AG04449 (cell line): ENCODE measurements at places on chromosomes 3 and 15.
A peak's percentile ranks its signal among the peaks of the same experiment; 100 is the strongest.

DNA sequence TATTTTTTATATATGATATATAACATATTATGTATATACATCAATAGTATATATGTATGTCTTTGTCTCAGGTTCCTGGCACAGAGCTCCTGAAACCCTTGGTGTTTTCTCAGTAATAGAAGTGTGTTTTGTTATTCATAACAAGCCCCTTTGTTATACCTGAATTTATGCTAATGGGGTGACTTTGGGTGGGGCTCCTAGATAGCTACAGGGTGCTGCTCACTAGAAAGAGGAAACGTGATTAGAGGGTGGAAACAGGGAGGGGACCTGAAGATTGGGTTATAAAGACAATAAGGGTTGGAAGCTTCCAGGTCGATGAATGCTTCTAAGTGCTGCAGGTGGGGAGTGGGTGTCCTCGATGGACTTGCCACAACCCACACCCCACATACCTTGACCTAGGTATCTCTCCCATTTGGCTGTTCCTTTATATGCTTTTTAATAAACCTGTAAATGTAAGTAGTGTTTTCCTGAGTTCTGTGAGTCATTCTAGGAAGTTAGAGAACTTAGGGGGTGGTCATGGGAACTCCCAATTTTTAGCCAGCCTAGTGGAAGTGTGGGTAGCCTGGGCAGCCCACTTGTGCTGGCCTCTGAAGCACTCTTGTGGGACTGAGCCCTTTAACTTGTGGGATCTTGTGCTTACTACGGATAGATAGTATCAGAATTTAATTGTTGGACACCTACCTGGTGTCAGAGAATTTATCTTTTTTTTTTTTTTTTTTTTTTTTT, 36.9 kb upstream of the C15orf39 start:
- no peak for DNase-seq

DNA sequence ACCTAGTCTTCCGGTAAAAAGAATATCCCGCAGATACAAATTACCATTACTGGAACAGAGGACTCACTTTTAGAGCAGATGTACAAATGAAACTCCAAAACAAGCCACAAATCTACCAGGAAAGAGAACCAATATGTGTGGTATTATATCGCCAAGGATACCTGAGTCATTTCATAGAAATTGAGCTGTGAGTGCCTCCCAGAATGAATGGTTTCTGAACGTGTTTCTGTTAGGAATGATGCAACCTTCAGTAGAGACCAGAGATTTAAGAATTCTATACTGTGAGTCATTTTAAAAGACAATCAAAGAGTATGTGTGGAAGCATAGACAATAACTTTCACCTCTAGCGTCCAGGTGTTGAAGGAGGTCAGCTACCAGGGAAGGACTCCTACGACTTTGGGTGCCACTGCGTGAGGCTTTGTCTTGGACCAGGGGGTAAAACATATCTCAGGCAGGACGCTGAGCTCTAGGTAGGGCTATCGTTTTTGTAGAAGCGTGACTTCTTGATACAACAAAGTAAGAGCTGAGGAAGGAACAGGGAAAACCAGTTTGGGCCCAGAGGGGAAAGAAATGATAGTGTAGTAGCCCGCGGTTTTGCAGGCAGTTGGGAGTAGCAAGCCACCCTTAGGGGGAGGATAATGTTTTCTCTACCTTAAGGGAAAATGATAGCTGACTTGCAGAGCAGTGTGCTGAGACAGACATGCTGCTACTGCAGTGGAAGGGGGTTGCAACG, 210.4 kb downstream of the TP63 start:
- peak; percentile 47 for DNase-seq

GRCh38 chr15:92714077-92714476, 58.5 kb upstream of the FAM174B start:
- no peak for DNase-seq

DNA sequence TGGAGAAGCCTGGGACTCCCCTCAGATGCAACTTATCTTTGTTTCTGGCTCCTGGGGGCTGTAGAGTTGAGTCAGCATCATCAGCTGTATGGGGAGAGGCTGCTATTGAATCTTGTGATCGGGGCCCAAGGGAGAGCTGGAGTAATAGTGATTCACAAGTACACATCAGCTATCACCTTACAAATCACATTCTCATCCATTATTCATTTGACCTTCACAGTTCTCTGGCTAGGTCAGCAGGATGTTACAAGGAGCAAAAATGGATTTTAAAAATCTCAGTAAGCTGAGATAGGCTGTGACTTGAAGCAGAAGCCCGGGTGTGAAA, 175.0 kb downstream of the OPA1 start:
- DNase-seq = no peak

DNA sequence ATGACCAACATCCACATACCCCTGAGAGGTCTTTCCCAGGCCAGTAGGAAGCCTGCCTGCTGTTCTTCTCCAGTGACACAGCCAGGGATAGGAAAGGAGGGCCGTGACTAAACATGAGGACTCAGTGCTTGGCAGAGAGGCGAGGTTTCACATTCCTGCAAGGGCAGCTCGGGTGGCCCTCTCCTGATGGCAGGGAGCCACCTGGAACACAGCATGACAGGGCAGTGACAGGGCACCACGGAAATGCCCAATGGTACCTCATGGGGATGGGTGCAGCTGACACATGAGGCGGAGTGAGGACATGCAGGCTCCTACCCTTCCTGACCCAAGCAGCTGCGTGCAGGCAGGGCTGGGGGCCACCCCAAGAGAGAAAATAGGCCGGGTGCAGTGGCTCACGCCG, 7.4 kb upstream of the TGM5 start:
- DNase-seq = no peak

GRCh38 chr3:106823701-106824100, 553.5 kb upstream of the CCDC54 start:
- DNase-seq = no peak

DNA sequence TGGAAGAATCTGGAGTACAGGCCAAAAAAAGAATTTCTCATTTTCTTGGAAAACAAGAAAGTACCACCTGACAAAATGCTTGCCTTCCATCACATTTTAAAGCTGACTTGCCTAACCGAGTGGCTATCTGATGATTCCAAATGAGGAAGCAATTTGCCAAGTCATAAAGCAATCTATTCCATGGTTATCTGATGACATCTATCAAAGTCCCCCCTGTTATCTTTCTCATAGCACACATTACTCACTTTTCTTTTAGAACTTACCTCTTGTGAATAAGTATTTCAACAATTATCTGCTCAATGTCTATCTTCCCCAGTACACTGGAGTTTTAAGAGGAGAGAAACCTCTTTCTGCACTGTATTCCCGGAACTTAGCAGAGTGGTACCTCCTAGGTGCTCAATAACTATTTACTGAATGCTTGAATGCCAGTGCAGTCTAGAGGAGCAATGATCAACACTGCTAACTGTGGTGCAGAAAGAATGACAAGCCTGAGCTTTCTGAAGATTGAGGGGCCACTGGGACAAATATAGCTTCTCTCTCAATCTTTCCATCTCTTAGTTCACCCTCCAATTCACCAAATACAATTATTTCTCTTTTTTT, 186.3 kb upstream of the ATP11B start:
- DNase-seq = no peak

GRCh38 chr3:195441051-195441450, 1.8 kb downstream of the ACAP2 start:
- DNase-seq = no peak
